Left ventricle myocardium inferior (tissue), 1 donor: ENCODE measurements at places on chromosomes 6 and 20. TPM values are rescaled to one million over a fixed set of nuclear protein-coding genes. Genes with fewer than 3 reads are reported as not detected.

ZCCHC3 gene
- 11.8 TPM for total RNA-seq

- no peaks in the 10 kb centered on the region for H3K27me3 ChIP-seq
- H3K4me3 ChIP-seq: no peak overlapping the region
- H3K36me3 ChIP-seq: peaks cover 40% of the 10 kb centered on the region
- H3K27ac ChIP-seq: no peak overlapping the region
- peaks cover 36% of the 10 kb centered on the region for H3K4me1 ChIP-seq
- DNase-seq: no peak
Observed at GRCh38 chr6:105326216-105326615, 76.7 kb downstream of the PREP start.

FAM209B gene
- 0.47 TPM for total RNA-seq

GRCh38 chr6:111824608-111825337 is 48.5 kb downstream of the FYN start:
- no peak overlapping the region for H3K4me3 ChIP-seq
- peak overlapping the region; percentile 65 for H3K27ac ChIP-seq
- DNase-seq: no peak
- peaks cover 65% of the 10 kb centered on the region for H3K4me1 ChIP-seq

- no peak overlapping the region for H3K4me3 ChIP-seq
- no peaks in the 10 kb centered on the region for H3K36me3 ChIP-seq
- H3K27me3 ChIP-seq: no peaks in the 10 kb centered on the region
Observed at GRCh38 chr6:49666480-49666879, 29.8 kb upstream of the RHAG start.

DNA sequence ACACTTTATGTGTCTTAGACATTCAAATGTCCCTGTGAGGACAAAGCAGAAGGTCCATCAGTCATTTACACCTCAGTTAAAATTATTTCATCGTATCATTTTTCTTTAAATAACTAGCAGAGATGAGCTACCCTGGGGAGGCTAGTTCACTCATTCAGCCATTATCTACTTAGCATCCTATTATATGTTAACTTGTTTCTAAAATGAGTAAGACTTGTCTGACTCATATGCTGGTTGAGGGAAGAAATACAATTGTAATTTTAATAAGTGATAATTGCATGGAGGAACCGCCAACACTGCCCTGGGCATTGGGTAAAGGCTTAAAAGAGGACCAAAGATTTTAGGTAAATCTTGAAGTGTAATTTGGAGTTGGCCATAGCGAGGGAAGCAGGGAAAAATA is 12.4 kb upstream of the PTPRK start:
- H3K27ac ChIP-seq: no peak overlapping the region
- H3K36me3 ChIP-seq: no peaks in the 10 kb centered on the region
- DNase-seq: no peak
- no peak overlapping the region for H3K4me3 ChIP-seq

DNA sequence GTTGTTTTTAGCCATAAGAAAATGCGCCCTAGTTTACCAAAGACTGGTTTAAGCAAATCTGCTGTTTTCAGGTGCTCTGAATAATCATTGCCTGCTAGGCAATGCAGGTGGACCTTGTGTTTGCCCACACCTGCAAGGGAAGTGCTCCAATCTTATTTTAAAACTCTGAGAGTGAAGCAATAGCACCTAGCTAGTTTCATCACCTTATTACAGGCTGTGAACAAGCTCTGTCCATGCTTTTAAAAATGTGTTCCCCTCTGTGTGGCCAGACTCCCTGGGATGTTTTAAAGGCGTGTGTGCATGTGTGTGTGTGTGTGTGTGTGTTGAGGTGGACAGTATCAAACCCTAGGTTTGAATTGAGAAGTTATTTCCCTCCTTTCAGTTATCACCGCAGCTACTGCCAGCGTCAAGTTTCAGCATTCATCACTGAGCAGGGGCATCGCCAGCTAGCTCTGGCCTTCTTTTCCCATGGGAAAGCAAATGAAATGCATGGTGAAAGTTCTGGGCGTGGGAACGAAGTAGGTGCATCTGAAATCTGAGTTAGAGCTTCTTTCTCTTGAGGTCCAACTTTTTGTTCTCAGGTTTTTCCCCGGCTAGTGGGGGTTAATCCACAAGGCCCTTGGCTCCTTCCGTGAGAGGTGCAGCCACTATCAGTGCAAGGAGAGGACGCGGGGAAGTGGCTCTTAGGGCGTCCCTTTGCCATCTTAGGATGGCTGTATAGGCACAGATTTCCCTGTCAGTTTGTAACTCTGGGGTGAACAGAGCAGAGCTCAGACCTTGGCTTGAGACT is 30.8 kb downstream of the DUSP22 start:
- peaks cover 32% of the 10 kb centered on the region for H3K4me1 ChIP-seq
- no peak overlapping the region for H3K4me3 ChIP-seq
- H3K27me3 ChIP-seq: no peaks in the 10 kb centered on the region
- H3K27ac ChIP-seq: no peak overlapping the region
- DNase-seq: no peak

DNA sequence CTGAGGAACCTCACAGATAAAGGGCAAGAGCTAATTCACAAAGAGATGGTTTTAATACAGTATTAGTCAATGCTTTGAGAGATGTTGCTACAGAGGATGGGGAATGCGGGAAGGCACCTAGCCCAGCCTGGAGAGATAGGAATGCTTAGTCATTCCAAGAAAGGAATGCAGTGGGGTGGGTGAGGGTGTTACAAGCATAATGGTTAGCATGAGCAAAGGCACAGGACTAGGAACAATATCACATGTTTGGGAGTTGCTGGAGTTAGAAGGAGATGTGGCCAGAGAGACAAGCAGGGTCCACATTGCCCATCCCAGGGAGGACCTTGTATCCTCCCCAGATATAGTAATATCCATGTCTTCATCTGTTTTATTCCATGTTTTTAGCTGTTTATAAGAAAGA is 107.0 kb upstream of the OGFRL1 start:
- DNase-seq: no peak
- H3K4me3 ChIP-seq: no peak overlapping the region
- no peaks in the 10 kb centered on the region for H3K27me3 ChIP-seq
- H3K27ac ChIP-seq: no peak overlapping the region
- no peaks in the 10 kb centered on the region for H3K36me3 ChIP-seq

SMIM26 gene
- total RNA-seq: 109 TPM

- H3K36me3 ChIP-seq: no peaks in the 10 kb centered on the region
- H3K27ac ChIP-seq: no peak overlapping the region
- no peaks in the 10 kb centered on the region for H3K4me1 ChIP-seq
- H3K4me3 ChIP-seq: no peak overlapping the region
Observed at GRCh38 chr20:63156221-63156671, 59.7 kb downstream of the YTHDF1 start.

DNA sequence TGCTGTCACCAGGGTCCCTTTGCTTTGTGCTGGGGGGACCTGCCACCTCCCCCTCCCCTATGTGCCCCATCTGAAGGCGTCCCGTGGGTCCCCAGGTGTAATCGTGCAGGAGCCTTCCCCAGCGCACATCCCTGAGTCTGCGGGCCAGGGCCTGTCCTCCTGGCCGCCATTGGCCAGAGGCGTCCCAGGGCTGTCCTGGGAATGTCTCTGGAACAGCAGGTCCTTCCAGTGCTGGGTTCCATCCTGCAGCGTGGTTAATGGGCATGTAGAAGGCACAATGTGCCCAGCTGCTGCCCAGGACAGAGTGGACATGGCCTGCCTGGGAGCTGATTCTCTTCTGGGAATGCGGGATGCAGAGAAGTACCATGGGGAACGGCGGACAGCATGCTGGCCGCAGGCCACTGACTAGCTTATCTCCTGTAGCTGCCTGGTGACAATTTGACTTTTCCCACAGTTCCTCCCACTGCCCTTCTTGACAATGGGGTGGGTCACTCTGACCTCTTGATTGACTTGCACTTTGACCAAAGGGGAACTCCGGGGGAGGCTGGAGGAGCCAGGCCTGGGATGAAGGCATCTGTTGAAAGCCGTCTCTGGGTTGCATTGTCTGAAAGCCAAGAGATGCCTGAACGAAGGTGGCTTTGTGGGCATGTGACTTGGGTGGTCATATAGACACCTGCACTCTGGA is 64.0 kb downstream of the CTCFL start:
- peaks cover 48% of the 10 kb centered on the region for H3K4me1 ChIP-seq
- no peaks in the 10 kb centered on the region for H3K36me3 ChIP-seq
- H3K4me3 ChIP-seq: no peak overlapping the region
- peak overlapping the region; percentile 54 for H3K27ac ChIP-seq
- no peaks in the 10 kb centered on the region for H3K27me3 ChIP-seq

LTB gene
- total RNA-seq: 0.25 TPM

DNA sequence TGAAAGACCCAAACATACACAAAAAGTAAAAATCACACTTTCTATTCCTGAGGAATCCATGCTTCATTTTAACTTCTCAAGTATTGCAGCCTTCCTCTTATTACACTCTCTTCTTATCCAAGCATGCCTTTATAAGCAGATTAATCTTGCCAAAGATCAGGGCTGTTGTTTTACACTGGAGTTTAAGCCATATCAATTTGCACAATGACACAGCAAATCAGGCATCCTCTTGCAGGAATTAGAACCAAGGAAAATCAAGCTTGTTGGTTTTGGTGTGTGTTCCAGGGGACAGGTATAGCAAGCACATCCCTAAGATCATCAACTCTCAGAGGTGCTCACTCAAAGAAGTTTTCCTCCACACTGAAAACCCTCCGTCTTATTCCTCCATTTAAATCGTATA is 69.5 kb downstream of the CYP39A1 start:
- H3K27me3 ChIP-seq: no peaks in the 10 kb centered on the region
- no peak for DNase-seq
- no peak overlapping the region for H3K4me3 ChIP-seq

GRCh38 chr6:32439139-32439538 is 548 bp upstream of the HLA-DRA start:
- peaks cover 9% of the 10 kb centered on the region for H3K4me1 ChIP-seq
- H3K4me3 ChIP-seq: no peak overlapping the region
- H3K27ac ChIP-seq: peak overlapping the region; percentile 80
- no peak for DNase-seq
- H3K27me3 ChIP-seq: no peaks in the 10 kb centered on the region
- H3K36me3 ChIP-seq: peaks cover 20% of the 10 kb centered on the region

GRCh38 chr6:169839029-169839481 is 87.6 kb downstream of the ERMARD start:
- no peak overlapping the region for H3K4me3 ChIP-seq
- H3K4me1 ChIP-seq: peaks cover 4% of the 10 kb centered on the region
- no peaks in the 10 kb centered on the region for H3K36me3 ChIP-seq
- no peak for DNase-seq

DNA sequence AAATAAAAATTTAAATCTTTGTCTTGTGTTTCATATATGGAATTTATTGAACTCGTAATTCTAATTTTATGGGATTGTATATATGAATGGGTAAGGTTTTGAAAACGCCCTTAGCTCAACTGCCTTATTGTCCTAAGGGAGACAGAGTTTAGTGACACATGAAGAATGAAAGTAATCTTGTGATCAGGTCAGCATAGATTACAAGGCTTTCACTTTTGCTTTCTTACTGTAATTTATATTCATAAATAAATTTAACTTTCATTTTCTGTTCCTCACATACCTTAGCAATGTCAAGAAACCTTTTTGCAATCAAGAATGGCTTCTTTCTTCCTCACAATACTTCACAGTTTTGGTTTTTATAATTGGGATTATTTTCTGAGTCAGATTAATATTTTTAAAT is 14.4 kb downstream of the KPNA5 start:
- no peaks in the 10 kb centered on the region for H3K27me3 ChIP-seq
- H3K4me3 ChIP-seq: no peak overlapping the region
- H3K36me3 ChIP-seq: peaks cover 28% of the 10 kb centered on the region
- no peak for DNase-seq
- H3K27ac ChIP-seq: no peak overlapping the region
- peaks cover 9% of the 10 kb centered on the region for H3K4me1 ChIP-seq

GNAS gene
- total RNA-seq: 1,444 TPM

GRCh38 chr20:45832619-45833018 is 980 bp upstream of the SNX21 start:
- no peak for DNase-seq
- H3K4me3 ChIP-seq: peak overlapping the region; percentile 89
- no peaks in the 10 kb centered on the region for H3K27me3 ChIP-seq
- peak overlapping the region; percentile 96 for H3K27ac ChIP-seq
- H3K4me1 ChIP-seq: peaks cover 56% of the 10 kb centered on the region

XKR7 gene
- total RNA-seq: not detected

- peak overlapping the region; percentile 43 for H3K27ac ChIP-seq
- H3K36me3 ChIP-seq: no peaks in the 10 kb centered on the region
- DNase-seq: no peak
- H3K4me1 ChIP-seq: peaks cover 18% of the 10 kb centered on the region
- H3K4me3 ChIP-seq: no peak overlapping the region
- no peaks in the 10 kb centered on the region for H3K27me3 ChIP-seq
Observed at GRCh38 chr20:53707371-53708055, 113.9 kb upstream of the ZNF217 start.

- H3K27me3 ChIP-seq: peaks cover 4% of the 10 kb centered on the region
- H3K36me3 ChIP-seq: no peaks in the 10 kb centered on the region
- H3K27ac ChIP-seq: no peak overlapping the region
- no peak for DNase-seq
Observed at GRCh38 chr6:30951907-30952469, 11.2 kb downstream of the MUCL3 start.

ACTR5 gene
- total RNA-seq: 3.1 TPM

SEL1L2 gene
- 1.4 TPM for total RNA-seq
